ENCODE measurements at places on chromosomes 1 and 21.

- no peak for DNase-seq
Measured at GRCh38 chr1:148296511-148296910, 144.4 kb upstream of the NBPF11 start.

- DNase-seq, result no peak
Measured at GRCh38 chr1:180167721-180168467, 13.2 kb downstream of the QSOX1 start.

- DNase-seq, result peak; percentile 61
Measured at GRCh38 chr1:101996825-101997465, at the start of gene OLFM3. TSS of gene OLFM3 (minus strand) at chr1:101996926.

DNA sequence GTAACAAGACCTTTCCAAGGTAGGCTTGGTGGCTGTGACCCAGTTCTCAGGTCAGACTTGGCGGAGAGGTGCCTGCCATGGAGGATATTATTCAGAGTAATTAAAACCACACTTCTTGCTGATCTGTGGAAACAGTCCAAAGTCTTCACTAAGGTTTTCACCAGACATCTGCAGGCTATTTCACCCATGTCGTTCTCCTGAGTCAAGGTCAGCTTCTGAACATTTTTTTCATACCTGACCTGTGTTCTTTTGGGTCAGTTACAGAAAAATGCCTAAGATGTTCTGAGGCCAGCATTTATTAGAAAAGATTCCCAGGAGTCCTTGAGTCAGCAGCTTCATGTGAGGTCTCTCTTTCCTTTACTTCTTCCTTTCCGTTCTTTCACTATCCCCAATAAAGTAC is 54.9 kb downstream of the RGL1 start:
- no peak for DNase-seq

GRCh38 chr1:19709260-19709793 is 44.7 kb downstream of the HTR6 start:
- DNase-seq, result no peak

DNA sequence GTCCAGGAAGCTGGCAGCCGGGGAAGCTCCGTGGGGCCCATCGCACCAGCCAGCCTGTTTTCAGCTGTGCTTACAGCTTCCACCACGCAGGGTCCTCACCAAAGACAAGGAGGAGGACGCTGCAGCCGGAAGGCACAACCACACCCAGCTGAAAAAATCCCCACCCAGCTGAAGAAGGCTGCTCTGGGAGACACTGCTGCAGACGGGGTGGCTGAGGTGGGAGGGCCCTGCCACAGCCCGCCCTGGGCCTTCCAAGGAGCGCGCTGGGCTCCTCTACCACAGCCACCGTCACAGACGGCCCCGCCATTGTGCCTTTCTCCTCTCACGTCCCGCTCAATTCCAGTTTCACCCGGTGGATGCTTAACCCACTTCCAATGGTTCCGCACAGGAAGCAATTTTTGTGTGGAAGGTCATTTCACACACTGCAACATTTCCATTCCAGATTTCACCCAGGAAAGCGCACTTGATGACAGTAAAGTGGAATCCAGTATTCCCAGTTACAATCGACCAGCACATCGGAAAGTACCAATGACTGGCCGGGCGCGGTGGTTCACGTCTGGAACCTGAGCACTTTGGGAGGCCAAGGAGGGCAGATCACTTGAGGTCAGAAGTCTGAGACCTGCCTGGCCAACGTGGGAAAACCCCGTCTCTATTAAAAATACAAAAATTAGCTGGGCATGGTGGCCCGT is 47.9 kb downstream of the NPHP4 start:
- DNase-seq, result no peak

DNA sequence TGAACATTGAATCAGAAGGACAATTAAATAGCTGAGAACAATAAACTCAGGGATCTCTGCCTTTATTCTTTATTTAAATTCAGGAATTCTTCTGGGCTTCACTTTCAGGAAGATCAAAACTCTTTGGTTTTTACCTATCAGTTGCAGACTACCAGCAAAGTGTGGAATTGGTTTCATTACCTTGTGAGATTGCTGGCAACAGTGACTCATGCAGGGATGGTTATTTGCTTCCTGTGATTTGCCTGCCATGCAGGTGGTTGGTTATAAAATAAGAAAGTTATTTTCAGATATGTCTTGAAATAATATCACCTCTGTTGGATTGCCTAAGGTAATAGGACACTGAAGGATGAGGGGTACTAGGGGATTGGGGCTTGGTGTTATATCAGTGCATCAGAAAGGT is 204.6 kb downstream of the PTBP2 start:
- DNase-seq, result no peak

DNA sequence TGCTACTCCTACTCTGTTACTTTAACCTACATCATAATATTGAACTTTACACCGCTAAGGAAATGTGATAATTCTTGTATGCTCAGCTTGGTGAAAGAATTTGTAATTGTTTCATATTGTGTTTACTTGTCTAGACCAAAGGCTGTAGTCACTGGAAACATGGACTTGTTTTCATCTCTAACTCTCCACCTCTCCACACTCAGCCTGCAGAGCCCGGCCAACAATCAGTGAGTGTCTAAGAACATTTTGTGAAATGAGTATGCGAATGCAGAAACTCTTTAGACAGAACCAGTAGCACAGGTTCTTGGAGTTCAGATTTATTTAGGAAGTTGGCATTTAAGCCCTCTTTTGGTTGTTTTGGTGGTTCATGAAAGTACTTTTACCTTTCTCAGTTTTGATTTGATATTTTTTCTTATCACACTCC is 3.2 kb upstream of the RWDD3 start:
- DNase-seq, result no peak

GRCh38 chr21:45157932-45158331 is 83.6 kb downstream of the ADARB1 start:
- DNase-seq, result no peak

- DNase-seq, result no peak
Measured at GRCh38 chr1:212167098-212167497, 118.1 kb upstream of the PPP2R5A start.

DNA sequence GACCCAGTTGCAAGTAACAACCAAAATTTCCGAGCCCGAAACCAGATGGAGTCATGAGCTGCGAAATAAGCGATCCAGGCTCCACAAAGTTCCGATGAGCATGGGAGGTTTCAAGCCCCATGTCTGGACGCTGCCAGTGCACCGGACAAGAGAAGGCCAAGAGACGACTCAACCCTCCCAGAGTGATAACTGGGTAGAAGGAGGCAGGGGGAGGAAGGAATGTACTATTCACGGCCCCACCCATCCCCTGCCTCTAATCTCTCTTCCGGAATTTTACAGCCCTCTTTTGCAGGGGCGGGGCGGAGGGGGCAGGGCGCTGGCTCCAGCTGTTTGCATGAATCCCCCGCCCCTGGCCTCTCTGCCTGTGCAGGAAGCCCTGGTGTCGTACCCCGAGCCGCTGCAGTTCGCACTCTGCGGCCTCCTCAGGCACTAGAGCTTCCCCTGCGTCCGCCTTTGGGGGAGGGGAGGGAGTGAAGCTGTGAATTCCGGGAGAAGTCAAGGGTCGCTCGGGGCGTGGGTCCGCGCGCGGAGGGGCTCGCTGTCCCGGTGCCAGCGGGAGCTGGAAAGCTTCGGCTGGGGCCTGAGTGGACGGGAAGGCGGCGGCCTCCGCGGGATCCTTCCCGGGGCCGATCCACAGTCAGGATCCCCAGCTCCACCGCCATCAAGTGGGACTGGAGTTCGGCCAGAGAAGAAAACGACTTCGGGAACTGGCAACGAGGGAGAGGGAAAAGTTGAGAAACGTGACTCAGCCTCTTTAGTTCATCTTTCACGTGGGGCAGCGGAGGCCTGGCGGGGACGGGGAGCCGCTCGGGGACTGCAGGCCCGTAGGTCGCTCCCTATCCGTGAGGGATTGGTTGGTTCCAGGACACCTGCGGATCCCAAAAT is 6.3 kb upstream of the PTP4A2 start:
- DNase-seq, result peak; percentile 71

- no peak for DNase-seq
Measured at GRCh38 chr1:64282351-64282750, 78.9 kb downstream of the UBE2U start.

- no peak for DNase-seq
Measured at GRCh38 chr1:179077396-179077795, 4.5 kb upstream of the TOR3A start.

DNA sequence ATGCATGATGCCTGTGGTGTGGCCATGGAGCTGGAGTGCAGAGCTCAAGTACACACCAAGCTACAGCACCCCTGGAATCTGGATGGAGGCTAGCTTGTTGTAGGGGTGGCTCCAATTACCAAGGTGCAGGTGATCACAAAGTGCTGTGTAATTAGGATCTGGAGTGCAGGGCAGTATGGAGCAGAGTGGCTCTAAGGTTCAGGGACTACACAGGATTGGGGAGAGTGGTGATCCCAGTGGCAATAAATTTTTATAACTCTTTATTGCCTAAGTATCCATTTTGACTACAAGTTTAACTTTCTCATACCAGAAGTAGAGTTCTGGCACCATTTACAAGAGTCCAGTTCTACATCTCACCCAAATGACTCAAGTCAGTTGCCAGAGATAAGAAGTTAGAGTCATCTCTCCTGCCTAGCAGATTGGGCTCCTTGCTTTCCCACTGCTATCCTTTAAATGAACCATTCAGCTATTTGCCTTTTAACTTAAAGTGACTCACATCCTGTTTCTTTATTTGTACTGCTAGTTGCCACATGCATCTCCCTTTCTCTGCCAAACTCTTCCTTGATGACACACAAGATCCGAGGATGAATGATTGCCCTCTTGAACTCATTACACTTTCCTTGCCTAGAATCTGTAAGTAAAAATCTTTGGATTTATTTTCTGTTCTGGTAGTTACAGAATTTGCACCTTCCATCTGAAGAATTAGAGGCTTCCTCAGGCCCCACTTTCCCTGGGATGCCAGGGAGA is 427.2 kb downstream of the KCNT2 start:
- DNase-seq, result no peak

GRCh38 chr1:235919833-235920441 is 53.2 kb upstream of the LYST start:
- no peak for DNase-seq

DNA sequence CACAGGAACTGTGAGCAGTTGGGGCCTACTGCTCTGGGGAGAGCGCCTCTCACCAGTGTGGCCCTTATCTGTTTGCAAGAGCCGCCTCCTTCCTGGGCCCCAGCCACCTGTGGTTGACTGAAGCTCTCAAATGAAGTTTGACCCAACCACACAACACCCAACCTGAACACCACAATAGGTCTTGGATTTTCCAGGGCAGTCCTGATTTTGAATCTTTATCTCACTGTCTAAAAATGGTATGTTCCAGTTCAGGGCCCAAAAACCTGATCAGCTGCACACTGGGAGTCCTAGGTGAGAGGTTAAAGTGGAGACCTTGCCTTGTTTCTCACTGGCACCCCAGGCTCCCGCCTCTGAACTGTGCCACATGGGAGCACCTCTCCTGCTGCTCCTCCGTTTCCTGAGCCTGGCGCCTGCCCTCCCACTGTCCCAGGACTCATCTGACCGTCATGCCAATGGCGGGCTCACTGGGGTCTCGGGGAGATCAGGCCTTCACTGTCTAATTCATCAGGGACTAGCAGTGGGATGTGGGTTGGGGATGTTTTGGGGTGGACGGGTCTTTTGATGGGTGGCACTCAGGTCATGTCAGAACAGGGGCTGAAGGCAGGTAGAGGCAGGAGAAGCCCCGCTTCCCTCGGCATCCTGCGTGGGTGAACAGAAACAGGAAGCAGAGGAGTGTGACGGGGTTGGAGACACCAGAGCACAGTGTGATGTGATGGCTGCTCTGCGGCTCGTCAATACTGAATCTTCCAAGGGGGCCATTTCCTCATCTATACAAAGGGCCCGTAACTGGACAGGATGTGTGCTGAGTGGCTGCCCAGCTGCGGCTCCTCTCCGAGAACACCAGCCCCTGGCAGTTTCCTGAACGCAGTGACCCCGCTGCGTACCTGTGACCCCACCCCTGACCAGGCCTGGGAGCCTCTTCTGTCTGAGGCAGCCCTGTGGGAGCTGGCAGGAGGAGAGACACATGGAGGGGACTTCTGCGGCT is 59.6 kb upstream of the ITPKB start:
- DNase-seq, result no peak

DNA sequence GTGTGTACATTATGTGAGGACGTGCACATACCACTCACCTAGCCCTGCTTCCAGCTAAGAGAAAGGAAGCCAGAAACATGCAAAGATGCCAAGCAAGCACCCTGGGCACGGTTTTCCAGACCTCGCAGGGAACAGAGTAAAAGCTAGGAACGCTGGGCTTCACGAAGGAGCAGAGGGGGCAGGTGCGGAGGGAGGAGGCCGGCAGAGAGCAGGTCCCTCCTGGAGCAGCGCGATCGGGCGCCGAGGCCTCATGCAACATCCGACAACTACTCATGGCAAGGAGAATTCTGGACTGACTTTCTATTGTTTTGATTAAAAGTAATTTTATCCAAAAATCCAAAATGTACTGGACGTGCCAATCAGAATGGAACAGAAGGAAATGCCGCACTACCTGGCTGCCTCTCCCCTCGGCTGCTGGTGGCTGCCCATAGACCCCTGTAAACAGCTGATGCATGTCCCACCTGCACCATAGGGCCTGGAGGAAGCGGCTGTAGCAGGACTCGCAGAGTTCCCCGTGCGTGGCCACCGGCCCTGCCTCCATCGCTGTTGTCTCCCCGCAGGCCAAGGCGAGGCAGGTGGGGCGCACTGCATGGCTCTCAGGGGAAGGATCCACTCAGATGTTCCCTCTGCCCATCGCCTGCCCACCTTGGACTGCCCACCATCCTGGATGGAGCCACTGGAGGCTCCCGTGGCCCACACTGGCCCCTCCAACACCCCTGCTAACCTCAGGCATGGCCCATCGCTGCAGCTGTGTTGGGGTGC is 93.5 kb downstream of the WDR4 start:
- DNase-seq, result no peak

DNA sequence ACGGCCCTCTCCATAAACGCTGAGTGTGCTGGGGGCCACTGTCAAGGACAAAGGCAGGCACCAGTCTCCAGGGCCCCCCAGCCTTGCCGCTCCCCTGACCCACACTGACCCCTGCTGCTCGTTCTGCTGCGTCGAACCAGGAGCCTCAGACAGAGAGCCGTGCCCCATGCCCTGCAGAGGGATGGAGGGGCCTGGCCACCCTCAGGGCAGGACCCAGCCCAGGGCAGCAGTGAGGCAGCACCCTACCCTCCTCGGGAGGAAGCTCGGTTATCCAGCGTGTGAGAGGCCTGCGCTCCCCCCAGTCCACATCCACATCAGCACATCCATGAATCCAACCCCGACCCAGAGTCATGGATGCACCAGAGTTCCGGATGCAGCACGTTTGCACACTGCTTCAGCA is 15.1 kb downstream of the WDR4 start:
- DNase-seq, result no peak

DNA sequence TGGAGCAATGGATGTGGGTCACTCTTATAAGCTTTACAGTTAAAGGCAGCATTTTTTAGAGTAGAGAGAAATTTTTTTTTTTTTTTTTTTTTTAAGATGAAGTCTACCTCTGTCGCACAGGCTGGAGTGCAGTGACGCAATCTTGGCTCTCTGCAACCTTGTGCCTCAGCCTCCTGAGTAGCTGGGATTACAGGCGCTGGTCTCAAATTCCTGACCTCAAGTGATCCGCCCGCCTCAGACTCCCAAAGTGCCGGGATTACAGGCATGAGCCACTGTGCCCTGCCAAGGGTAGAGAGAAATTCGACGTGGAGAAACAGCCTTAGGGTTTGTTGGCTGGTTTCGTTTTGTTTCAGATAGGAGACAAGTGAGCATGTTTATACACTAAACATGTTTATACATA is 594.2 kb upstream of the ADAMTS5 start:
- DNase-seq, result no peak
